Activated CD4-positive, alpha-beta T cell treated with anti-CD3 and anti-CD28 coated beads, Interleukin-2, amount 10 ng/mL, durations not matched to agents 24 days and 14 days (primary cell): ENCODE measurements at places on chromosomes 6 and 20. TPM values are rescaled to one million over a fixed set of nuclear protein-coding genes. Genes with fewer than 3 reads are reported as not detected.

MTFR2 gene
- 24.4 and 24.6 TPM in 2 replicates for total RNA-seq

FOXS1 gene
- total RNA-seq = not detected in 2 replicates

CLIC5 gene
- total RNA-seq = 1.1 and 2.0 TPM in 2 replicates

- DNase-seq = no peak
- H3K4me1 ChIP-seq = no peaks in the 10 kb centered on the region
- H3K27me3 ChIP-seq = no peaks in the 10 kb centered on the region
- no peak overlapping the region for H3K4me3 ChIP-seq
- H3K27ac ChIP-seq = no peak overlapping the region
- H3K36me3 ChIP-seq = no peaks in the 10 kb centered on the region
Measured at GRCh38 chr20:30506100-30506499, 751.4 kb upstream of the DEFB115 start.

DNA sequence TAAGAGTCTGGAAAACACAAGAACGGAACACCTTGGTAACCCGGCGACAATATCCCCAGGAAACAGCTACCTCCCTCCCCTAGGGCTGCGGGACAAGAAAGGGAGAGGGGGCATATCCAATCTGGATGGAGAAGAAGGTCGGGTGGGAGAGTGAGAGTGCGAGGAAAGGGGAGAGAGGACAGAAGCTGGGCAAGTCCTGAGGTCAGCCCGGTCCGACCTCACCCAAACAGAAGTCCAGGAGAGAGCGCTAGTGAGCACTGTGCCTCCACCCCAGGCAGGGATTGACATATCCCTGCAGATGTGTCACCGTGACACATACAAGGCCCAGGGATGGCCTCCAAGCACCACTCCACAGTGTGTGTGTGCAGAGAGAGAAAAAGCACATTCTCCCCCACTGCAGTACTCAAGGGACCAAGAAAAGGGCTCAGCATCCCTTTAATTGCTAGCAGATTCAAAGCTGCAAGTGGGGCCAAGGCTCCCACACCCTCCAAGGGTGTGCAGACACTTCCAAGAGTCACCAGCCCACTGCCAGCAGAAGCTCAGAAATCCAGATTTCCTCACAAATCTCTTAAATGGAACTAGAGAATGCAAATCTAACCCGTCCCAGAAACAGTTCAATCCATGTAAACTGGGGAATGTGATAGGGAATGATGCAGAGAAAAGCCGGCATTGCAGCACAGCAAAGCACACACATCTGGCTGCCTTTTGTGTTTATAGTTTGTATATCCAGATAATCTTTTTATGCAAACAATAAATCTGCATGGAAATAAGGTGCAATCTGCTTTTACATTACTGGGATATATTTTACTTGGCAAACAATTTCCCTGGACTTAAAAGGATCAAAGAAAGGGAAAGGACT, 3.1 kb downstream of the PXDC1 start:
- no peak overlapping the region for H3K27ac ChIP-seq
- peaks cover 3% of the 10 kb centered on the region for H3K4me1 ChIP-seq
- no peak overlapping the region for H3K4me3 ChIP-seq
- H3K27me3 ChIP-seq = peaks cover 45% of the 10 kb centered on the region
- no peaks in the 10 kb centered on the region for H3K36me3 ChIP-seq

DNA sequence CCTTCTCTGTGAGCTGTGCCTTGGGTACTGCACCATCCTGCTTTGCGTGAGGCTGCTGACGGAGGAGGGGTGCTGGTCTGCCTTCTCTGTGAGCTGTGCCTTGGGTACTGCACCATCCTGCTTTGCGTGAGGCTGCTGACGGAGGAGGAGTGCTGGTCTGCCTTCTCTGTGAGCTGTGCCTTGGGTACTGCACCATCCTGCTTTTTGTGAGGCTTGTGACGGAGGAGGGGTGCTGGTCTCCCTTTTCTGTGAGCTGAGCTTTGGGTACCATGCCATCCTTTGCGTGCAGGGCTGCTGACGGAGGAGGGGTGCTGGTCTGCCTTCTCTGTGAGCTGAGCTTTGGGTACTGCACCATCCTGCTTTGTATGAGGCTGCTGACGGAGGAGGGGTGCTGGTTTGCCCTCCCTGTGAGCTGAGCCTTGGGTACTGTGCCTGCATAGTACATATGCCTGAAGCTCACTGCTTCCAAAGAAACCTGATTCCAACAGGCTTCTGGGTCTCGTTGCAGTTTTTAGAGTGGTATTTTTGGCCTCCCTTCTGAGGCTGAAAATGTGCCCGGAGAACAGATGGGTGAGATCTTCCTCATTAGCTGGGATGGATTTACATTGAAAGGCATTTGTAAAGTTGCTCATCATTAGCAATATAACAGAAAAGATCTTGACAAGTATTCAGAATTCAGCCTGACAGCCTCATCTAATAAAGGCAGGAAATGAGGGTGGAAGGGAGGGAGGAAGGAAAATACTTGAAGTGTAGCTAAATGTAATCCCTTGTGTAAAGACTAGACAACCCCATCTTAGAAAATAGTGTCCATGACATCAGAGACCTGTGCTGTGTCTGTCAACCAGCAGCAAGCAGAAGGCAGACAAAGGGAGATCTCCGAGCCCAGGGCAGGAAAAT, 46.8 kb upstream of the UNC93A start:
- DNase-seq = no peak
- H3K27me3 ChIP-seq = no peaks in the 10 kb centered on the region
- H3K27ac ChIP-seq = no peak overlapping the region
- no peak overlapping the region for H3K4me3 ChIP-seq
- no peaks in the 10 kb centered on the region for H3K36me3 ChIP-seq
- no peaks in the 10 kb centered on the region for H3K4me1 ChIP-seq

DNA sequence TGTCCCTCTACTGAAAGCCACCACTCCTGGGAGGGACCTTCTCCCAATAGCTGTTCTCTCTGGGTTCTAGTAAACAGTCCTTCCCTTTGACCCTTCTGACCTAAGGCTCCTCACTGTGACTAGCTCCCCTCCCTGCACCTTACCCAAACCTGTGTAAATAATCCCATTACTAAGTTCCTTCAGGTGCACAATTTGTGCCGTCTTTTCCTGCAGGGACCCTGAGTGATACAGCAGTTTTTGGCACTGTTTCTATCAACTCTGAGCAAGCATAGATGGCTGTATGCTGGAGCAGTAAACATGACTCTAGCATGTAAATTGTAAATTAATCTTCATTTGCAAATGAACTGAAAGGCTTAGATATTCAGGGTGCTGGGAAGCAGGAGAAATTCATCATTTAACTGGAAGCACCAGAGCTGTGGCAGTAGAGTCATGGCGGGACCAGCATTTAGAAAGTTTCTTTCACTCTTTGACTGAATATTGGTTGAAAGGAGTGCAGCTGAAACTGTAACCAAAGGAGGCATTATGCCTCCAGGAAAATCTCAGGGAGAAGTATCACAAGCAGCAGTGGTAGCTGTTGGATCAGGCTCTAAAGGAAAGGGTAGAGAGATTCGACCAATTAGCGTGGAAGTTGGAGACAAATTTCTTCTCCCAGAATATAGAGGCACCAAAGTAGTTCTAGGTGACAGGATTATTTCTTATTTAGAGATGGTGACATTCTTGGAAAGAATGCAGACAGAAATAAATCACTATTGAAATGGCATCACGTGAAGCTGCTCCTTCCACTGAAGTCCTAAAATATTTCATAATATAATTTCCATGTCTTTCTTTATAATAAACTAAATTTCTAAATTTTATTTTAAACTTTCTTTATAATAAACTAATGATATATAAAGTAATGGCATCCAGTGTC, 117.8 kb downstream of the TCP11 start:
- H3K27ac ChIP-seq = no peak overlapping the region
- H3K4me3 ChIP-seq = no peak overlapping the region
- H3K27me3 ChIP-seq = no peaks in the 10 kb centered on the region

DNA sequence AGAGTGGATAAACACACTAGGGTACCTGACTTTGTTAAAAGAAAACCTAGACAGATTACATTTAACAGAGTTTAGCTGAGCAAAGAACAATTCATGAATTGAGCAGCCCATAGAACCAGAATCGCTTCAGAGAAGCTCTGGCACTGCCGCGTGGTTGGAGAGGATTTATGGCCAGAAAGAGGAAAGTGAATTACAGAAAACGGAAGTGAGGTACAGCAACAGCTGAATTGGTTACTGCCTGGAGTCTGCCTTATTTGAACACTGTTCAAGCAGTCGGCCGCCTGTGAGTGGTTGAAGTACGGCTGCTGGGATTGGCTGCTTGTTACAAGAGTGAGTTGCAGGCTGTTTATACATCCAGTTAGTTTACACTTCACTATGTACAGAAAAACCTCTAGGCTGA, 253.8 kb upstream of the CDYL start:
- no peaks in the 10 kb centered on the region for H3K36me3 ChIP-seq
- DNase-seq = no peak
- H3K27ac ChIP-seq = no peak overlapping the region

GRCh38 chr6:5511954-5512353, 250.6 kb downstream of the FARS2 start:
- DNase-seq = no peak
- H3K27ac ChIP-seq = no peak overlapping the region
- H3K4me3 ChIP-seq = no peak overlapping the region
- H3K36me3 ChIP-seq = no peaks in the 10 kb centered on the region
- H3K4me1 ChIP-seq = peaks cover 19% of the 10 kb centered on the region

DNA sequence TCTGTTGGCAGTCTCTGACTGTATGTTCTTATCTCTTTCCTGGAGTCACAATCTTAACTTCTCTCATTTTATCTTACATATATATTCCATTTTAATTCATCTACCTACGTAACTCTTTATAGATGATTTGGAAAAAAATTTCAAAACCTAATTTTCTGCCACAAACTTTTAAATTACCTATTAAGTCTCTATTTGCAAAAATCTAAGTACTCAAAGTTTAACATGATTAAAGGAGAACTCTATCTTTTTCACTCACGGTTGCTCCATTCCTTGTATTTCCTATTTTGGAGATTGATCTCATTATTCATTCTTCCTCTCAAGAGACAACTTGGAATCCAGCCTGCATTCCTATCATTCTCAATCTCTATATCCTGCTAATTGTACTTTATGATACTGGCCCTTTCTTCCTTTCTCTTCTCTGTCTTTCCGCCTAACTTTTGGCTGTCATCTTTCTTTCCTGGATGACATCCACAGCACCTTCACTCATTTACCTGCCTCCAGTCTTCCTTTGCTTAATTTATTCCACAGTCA, 1071.1 kb upstream of the CITED2 start:
- no peaks in the 10 kb centered on the region for H3K36me3 ChIP-seq
- H3K4me1 ChIP-seq = no peaks in the 10 kb centered on the region
- DNase-seq = no peak
- no peak overlapping the region for H3K4me3 ChIP-seq
- H3K27ac ChIP-seq = no peak overlapping the region

- H3K4me1 ChIP-seq = no peaks in the 10 kb centered on the region
- no peaks in the 10 kb centered on the region for H3K36me3 ChIP-seq
- no peaks in the 10 kb centered on the region for H3K27me3 ChIP-seq
Measured at GRCh38 chr6:22605736-22606135, 36.4 kb downstream of the HDGFL1 start.

GRCh38 chr6:88670369-88670768, 293.0 kb downstream of the RNGTT start:
- H3K27me3 ChIP-seq = no peaks in the 10 kb centered on the region
- H3K4me1 ChIP-seq = no peaks in the 10 kb centered on the region
- no peak overlapping the region for H3K4me3 ChIP-seq
- DNase-seq = no peak
- H3K27ac ChIP-seq = no peak overlapping the region
- H3K36me3 ChIP-seq = peaks cover 27% of the 10 kb centered on the region

GRCh38 chr20:33583143-33583542, 79.0 kb upstream of the C20orf144 start:
- no peak for DNase-seq
- no peaks in the 10 kb centered on the region for H3K27me3 ChIP-seq
- peaks cover 5% of the 10 kb centered on the region for H3K4me1 ChIP-seq
- H3K27ac ChIP-seq = no peak overlapping the region

DNA sequence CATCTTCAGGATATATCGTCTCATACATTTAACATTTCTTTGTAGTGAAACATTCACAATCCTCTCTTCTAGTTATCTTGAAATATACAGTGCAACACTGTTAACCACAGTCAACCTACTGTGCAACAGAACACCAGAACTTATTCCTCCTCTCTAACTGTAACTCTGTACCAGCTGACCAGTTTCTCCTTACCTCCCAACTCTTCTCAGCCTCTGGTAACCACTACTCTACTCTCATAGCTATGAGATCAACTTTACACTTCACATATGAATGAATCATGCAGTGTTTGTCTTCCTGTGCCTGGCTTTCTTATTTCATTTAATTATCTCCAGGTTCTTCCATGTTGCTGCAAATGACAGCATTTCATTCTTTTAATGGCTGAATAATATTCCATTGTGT, 337.6 kb downstream of the BTBD9 start:
- DNase-seq = no peak
- H3K27ac ChIP-seq = no peak overlapping the region
- no peaks in the 10 kb centered on the region for H3K27me3 ChIP-seq
- H3K4me3 ChIP-seq = no peak overlapping the region
